ENCODE measurements at places on chromosomes 4 and X.

DNA sequence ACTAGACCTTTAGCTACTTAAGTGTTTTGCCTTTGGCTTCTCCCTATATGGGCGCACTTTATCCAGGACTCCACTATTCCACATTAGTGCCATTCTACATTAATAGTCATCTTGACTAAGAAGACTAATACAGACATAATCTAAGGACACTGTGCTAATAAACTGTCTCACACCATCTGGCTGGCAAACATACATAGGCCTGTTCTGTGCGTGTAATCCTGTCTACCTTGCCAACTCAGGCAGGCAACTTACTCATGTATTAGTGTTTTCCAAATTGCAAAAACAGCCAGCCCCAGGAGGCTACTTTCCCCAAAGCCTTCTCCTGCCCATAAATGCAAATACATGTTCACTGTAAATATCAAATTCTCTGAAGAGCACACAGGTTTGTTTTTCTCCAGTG lies 587.3 kb downstream of the TMA16 start:
- no peak for DNase-seq

- no peak for DNase-seq
Observed at GRCh38 chrX:1576201-1576992, 15.0 kb upstream of the AKAP17A start.

DNA sequence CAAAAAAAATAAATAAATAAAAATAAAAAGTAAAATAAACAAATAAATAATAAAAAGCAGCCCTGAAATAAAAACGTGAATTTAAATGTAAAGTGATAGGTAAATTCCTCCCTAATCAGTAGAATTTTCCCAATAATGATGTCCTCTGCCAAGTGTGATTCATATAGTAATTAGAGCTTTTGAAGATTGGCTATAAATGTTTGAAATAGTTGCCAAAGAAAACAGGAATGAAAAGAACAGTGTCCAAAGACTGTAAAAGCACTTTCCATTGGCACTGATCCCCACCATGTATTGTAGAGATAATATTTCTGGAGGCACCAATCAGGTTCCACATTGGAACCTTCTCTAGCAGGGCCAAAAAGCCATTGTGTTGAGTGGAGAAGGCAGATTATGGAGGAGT lies 25.9 kb upstream of the SMARCAD1 start:
- DNase-seq = no peak

DNA sequence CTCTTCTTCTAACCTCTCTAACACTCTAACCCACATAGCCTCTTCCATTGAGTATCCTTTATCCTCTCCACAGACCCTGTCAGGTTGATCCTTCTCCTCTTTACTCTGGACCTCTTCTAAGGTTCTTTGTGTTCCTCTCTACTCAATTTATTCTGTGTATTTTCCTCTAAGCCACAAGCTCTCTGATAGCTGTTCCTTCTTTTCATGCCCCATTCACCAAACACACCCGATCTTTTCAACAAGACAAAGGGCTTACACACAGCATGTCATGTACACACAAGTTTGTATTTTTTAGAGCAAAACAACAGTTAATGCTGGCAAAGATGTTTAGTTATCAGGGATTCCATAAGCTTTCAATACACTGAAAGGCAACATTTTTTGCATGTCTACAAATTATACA lies 1.9 kb downstream of the SPIN2B start:
- no peak for DNase-seq

- no peak for DNase-seq
Observed at GRCh38 chrX:22968494-22968893, 31.3 kb upstream of the DDX53 start.

- no peak for DNase-seq
Observed at GRCh38 chrX:106404512-106404911, 207.3 kb upstream of the RADX start.

GRCh38 chr4:40890764-40891163 lies 141.0 kb downstream of the NSUN7 start:
- no peak for DNase-seq

GRCh38 chrX:154485150-154486051 lies 1.0 kb downstream of the UBL4A start:
- DNase-seq = no peak

DNA sequence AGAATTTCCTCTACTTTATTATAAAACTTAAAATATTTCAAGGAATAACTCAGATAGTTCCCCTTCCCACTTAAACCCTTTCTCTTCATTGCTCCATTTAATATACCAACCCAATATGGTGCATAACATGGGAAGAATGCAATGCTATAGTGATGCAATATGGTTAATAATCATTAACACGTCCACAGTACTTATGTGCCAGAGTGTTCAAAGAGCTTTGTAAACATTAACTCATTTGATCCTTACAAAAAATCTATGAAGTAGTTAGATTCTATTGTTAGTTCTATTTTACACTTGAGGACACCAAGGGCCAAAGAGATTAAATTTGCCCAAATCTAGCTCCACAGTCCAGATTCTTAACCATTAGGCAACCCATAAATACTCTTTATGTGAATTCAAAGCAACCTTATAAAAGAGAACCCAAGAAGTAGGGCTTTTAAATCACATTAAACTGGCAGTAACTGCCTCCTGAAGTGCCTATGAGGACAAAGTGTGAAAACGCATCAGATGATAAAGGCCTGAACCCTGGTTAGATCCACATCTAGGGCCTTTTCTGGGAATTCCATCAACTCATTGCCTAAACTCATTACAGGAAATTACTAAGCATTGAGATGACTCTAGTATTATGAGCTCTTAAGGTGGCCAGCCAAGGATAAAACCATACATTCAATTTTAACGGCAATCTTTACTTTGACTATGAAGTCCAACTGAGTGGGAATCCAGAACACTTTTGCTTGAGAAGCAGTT lies 94.3 kb downstream of the AREG start:
- no peak for DNase-seq

DNA sequence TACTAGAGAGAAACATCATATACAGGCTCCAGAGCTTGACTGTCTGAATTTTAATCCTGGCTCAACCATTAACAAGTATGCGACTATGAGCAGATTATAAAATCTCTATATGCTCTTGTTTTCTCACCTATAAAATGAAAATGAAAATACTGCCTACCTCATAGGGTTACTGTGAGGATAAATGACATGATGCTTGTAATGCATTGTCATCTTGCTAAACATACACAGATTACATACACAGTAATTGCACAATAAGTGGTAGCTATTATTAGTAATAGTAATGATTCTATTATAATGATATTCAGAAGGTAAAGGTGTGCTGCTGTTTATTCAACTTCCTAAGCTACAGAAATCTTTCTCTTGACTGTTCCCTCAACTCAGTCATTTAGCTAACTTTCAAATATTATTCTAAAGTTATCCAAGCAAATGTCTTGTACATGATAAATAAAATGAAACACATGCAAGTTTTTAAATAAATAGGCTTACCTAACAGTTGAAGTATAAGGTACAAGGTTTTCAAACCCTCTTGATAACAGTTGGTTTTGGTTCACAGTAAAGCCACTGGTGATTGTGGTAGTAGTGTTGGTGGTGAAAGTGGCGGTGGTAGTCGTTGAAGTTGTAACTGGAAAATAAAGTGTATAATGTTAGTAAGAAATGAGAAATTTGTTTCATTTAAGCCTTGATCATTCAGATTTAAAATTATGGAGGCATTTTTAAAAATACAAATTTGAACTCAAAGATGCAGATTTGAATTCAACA lies 38.9 kb downstream of the NUP62CL start:
- DNase-seq = no peak

GRCh38 chr4:185534511-185534865 lies 819 bp downstream of the PDLIM3 start:
- no peak for DNase-seq

DNA sequence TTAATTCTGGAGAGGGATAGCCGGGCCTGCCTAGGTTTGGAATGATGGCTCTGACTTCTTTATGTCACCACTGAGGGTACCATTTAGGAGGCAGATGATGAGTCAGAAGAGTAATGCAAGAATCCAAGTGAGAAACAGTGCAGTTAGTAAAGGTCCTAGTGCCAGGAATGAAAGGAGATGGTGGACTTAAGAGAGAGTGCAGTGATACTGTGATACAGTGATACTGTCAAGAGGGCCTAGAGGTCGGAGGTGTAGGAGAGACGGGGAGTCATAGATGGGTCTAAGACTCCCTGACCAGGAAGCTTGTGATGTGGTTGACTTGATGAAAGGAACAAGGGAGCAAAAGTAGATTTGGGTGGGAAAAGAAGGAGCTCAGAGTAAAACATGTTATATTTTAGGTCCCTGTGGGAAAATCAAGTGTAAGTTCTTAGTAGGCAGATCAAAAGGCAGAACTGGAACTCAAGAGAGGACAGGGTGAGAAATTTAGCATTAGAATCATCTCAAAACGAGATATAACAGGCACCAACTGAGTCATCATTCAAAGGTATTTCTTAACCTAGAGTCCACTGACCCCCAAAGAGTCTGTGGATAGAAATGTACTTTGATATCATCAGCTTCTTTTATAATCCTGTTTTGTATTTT lies 85.0 kb downstream of the NFKB1 start:
- DNase-seq = no peak

DNA sequence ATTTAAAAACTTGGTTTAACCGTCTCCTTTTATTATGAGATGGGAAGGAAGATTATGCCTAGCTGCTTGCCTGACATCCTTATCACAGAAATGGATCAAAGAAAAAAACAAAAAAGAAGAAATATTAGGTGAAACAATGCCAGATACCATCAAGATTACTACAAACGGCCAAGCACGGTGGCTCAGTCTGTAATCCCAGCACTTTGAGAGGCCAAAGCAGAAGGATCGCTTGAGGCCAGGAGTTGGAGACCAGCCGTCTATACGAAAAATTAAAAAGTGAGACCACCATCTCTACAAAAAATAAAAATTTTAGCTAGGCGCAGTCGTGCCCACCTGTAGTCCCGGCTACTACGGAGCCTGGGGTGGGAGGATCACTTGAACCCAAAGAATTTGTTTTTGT lies 2.3 kb downstream of the FRYL start:
- no peak for DNase-seq

GRCh38 chr4:38818441-38818976 lies 13.9 kb upstream of the TLR1 start:
- no peak for DNase-seq

DNA sequence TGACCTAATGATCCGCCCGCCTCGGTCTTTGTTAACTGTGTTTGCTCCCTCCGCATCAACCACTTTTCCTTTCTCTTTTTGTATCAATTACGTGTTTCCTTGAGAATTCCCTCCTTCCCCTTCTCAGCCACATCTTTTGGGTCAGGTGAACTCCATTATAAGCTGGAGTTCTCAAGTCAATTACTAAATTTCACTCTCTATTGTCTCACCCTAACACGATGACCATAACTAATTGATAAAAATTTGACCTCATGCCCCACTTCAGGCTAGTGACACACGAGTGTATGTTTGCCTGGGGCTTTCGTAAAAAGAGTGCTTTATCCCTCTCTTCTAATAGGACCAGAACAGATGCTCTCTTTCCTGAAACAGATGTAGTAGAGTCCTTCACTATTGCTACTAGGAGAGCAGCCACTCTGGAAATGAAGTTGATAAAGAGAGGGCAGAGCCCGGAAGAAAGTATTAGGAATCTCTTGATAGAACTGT lies 403.6 kb upstream of the ANXA10 start:
- DNase-seq = no peak

Data from Panc1 (cell line).